AG20443 (cell line): ENCODE measurements at places on chromosomes 2 and 18.

DNA sequence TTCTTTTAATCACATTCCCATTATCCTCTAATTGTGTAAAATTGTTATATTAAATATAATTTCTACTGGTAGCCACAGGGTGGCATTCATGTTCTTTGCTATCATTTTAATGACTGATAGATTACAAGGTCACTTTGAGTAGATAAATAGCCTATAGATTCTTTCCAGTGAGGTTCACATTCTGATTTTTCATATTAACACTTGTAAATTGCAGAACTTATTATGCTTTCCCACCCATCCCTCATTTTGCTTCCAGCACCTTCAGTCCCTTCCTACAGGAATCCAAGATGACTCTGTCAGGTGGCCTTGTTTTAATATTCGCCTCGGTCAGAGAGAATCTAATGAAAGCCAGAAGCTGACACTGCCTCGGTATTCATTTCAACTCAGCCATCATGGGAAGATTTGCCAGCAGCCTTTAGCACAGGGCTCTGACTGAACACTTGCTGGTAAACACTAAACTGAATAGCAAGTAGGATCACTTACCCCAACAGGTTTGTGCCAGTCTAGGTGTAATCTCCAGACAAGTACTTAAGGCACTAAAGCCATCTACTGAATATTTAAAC is 101.2 kb upstream of the FSHR start:
- no peak for DNase-seq

- DNase-seq: no peak
Measured at GRCh38 chr18:45650321-45650720, 35.0 kb downstream of the SLC14A2 start.

GRCh38 chr18:51162617-51163016 is 34.9 kb downstream of the MEX3C start:
- DNase-seq: no peak

GRCh38 chr2:74199871-74200305 is 1.5 kb downstream of the MTHFD2 start:
- DNase-seq: no peak

GRCh38 chr18:62018759-62019041 is 125.9 kb upstream of the RNF152 start:
- no peak for DNase-seq

DNA sequence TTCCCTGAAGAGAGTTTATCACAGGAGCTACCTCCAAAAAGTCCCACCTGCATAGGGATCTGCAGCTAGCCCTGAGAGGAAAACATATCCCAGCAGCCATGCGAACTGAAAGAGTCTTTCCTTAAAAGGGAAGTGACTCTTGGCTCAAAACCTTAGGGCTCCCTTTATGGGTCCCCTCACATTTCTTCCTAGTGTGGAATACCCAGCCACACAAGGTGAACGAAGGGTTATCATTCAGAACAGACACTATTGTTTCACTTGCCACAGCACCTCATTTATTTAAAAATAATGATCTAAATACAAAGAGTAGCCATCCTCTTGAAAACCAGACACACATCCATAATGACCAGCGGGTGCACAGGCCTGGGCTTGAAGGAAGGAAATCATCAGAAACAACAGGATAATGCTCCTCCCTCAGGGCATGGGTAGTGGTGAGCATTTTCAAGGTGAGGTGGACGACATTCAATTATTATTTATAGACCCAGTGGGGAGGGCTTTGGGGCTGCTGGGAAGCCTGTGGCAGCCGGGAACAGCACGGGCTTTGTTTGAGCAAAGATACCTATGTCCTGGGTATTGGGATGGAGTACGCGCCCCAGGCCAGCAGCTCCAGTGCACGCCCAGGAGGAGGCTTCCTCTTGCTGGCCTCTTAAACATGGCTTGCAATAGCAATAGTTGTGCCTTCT is 119.0 kb upstream of the ITGA6 start:
- no peak for DNase-seq

DNA sequence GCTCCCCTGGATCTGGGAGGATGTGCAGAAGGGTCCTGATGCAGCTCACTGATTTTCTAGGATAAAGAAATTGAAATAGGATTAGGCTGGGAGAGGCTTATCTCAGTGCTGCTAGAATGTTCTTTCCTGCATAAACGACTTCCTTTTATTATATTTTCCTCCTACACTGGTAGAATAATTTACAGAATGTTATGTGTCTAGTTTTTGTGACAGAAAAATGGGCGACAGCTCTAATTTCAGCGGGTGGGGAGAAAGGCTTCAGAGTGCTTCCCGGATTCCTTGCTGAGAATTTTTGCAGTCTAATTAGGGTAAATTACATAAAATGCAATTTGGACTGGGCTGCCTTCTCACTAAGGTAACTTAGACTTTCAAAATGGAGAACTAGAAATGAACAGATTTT is 66.2 kb downstream of the SKA1 start:
- DNase-seq: no peak

- no peak for DNase-seq
Measured at GRCh38 chr18:51029378-51029693, 677 bp upstream of the SMAD4 start.

- peak; percentile 25 for DNase-seq
Measured at GRCh38 chr2:86068136-86068588, 37.5 kb downstream of the POLR1A start.

- DNase-seq: no peak
Measured at GRCh38 chr2:70941701-70942100, 6.0 kb downstream of the ATP6V1B1 start.

DNA sequence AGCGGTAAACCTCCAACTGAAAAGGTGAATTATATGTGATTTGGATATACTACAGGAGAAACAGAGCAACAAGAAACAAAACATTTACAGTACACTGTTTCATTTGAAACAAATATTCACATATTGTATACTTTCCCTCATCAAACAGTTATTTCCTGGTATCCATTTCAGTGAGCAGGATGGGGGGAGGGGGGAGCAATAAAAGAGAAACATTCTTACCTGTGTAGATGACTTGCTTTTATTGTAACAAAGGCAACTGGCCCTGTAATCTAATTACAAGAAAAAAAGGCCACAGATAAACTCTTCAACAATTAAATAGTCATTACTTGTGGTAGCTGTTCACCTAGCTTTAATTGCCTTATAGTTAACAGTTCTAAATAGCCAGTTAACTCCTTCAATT is 3.9 kb upstream of the PPP1CB start:
- no peak for DNase-seq

DNA sequence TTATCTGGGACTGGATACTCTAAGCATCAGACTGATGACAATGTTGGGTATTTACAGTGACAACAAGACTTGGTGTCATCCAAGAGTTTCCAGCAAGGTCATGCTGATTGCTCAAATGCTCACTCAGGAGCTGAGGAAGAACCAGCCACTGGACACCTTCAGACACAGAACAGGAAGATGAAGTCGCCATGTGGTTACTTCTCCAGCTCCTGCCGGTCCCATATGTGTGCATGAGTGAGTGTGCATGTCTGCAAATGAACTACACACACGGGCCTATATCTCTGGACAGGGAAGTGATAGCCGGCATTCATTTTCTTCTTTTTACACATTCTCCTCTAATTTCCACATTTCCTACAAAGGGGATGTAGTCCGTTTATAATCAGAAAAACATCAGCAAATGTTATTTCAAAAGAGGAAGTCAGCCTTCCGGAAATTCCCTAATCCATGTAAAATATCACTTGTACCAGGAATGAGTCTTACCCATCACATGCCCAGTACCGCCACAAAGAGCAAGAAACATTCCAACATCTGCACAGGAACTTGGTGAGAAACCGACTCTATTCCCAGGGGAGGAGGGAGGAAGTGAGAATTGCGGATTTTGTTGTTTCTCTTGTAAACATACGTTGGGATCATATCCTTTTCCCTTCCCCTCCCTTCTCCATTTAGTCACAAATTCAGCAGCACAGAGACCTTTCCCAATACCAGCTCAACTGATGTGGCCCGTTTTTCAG is 10.8 kb downstream of the RFX8 start:
- peak; percentile 80 for DNase-seq

GRCh38 chr2:127389778-127390435 is 2.1 kb upstream of the MAP3K2 start:
- no peak for DNase-seq

DNA sequence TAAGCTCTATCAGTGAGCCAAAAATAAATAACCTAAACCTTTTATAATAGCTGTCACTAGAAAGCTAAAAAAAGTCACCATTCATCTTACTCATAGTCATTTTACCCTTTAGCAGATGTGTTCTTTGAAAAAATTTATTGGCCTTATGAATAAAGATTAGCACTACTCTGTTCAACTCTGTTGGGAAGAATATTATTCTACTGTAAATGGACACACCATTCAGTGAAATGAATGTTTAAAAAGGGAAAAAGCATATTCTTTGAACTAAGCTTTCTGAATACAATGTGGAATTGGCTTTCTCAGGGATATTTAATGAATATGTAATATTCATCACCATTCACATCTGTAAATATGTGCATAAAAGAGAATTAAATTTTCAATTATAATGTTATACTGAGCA is 422.0 kb downstream of the CBLN2 start:
- DNase-seq: no peak

- DNase-seq: peak; percentile 41
Measured at GRCh38 chr18:39675368-39675767, 2109.8 kb upstream of the CELF4 start.

DNA sequence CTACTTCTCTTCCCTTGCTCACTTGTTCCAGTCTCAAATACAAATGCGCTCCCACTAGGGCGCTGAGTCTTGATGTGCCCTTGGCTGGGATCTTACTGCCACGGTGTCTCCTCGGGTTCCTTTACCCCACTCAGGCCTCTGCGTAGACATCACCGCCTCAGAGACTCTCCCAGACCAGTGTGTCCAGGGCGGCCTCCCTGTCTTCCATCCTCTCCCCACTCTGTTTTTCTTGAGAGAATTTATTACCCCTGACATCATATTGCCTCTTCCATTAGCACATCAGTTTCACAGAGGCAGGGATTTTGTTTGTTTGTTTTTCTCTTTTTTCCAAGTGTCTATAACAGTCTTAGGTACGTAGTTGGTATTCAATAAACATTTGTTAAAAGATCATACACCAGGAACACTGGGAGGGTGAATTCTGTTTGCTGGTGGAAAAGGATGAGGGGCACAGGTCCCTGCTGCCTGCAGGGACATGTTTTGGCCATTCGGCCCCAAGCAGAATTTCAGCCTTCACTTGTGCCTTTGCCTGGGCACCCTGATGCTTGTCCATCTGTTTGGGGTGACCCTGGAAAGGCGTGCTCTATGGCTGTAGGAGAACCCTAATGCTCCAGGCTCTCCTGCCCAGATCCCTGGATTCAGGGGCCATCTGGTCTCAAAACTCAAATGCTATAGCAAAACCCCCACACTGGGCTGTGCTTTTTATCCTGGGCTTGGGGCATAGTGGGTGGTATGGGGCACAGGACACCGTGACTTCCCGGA is 55.0 kb downstream of the RPL37A start:
- no peak for DNase-seq

DNA sequence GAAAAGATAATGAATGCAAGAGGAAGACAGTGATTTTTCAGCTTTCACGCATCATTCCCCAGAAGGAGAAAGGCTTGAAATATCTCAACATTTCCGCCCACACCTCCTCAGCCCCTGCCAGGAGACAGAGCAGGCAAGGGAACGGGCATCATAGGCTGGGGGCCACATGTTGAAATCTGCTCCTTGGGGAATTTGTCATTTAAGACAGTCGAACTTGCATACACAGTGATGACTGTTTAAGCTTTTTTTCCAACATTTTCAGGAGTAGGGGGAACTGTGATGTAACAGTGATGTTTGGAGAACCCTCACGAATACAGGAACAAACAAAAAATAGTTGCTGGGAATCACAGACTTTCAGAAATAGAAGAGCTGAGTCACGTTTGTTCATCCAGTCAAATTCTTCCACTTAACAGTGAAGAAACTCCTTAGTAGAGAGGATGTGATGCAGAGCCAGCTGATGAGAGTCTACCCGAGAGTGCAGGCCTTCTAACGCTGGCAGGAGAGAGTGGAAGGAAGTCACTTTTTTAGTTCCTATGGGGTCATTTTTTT is 266.8 kb downstream of the ALPK2 start:
- peak; percentile 84 for DNase-seq

GRCh38 chr2:226609366-226609765 is 190.3 kb downstream of the IRS1 start:
- peak; percentile 59 for DNase-seq

DNA sequence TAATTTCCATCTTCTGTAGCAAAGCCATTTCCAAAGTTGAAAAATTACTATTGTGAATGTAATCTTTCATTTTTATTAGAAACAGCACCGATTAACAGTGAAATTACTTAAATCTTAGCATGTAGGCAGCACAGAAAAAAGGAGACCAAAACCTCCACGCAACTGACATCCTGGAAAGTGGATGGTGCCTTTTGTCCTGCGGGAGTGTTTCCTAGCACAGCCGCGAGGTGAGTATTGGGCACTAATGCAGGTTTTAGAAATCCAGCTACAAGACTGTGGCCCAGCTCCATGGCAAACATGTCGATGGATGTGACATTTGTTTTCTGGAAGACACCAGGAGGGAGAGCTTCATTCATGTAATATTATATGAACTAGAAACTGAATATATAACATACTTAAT is 86.9 kb downstream of the MBP start:
- no peak for DNase-seq

- no peak for DNase-seq
Measured at GRCh38 chr18:13578400-13578799, 148.0 kb downstream of the FAM210A start.

GRCh38 chr2:127382831-127383230 is 4.9 kb downstream of the MAP3K2 start:
- DNase-seq: no peak

GRCh38 chr18:45774065-45774521 is 50.1 kb downstream of the SLC14A1 start:
- peak; percentile 4 for DNase-seq

DNA sequence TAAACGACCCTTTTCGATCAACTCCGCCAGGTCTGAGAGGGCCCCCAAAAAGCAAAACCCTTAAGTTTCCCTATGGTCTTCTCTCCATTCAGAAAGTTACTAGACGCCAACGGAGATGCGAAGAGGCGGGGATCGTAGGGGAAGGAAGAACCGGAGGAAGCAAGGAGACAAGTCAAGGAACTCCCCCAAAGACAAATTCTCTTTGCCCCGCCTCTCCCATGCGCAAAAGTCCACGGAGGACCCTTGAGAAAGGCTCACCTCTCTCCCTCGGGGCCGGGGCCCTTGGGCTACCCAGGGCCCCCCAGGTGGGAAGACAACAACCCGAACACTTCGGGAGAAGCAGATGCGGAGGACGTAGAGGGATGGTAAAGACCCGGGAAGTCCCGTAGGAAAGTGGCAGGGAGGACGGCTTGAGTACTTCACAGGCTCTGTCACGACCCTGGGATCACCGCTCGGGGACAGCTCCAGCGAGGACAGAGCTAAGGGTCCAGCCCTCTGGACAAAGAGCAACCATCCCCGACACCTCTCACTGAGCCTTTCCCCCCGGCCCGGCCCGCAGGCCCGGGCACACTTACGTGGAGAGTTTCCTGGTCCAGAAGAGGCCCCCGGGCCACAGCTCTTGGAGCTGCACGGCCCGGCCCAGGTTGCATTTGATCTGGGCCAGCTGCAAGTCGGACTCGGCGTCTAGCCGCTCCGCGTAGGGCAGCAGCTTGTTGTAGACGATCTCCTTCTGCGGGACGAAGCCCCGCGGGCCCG is 647 bp downstream of the PSME4 start:
- DNase-seq: peak; percentile 42
